ENCODE measurements at places on chromosomes 13 and 19. TPM values are rescaled to one million over a fixed set of nuclear protein-coding genes. Genes with fewer than 3 reads are reported as not detected.
A peak's percentile ranks its signal among the peaks of the same experiment; 100 is the strongest.

GRCh38 chr19:7137120-7137519 is 67.6 kb downstream of the ZNF557 start:
- DNase-seq = no peak

DNA sequence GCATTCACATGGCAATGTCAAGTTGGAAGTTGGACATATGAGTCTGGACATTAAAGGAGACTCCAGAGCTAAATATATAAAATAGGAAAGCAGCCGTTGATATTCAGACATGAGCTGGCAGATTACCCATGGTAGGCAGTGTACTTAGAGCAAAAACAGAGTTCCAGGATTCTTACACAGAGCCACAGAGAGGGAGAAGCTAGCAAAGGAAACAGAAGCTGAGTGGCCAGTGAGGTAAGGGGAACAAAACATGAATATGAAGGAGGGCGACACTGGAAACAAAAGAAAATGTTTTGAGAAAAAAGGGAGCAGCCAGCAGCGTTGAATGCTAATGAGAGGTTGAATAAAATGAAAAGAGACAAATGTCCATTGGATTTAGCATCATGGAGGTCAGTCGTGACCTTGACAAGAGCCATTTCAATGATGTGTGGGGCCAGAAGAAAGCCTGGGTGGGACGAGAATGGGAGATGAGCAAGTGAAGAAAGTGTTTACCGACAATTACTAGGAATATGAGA is 198.4 kb downstream of the POU4F1 start:
- no peak for DNase-seq

GRCh38 chr13:108959234-108959633 is 329.8 kb downstream of the MYO16 start:
- DNase-seq = no peak

DNA sequence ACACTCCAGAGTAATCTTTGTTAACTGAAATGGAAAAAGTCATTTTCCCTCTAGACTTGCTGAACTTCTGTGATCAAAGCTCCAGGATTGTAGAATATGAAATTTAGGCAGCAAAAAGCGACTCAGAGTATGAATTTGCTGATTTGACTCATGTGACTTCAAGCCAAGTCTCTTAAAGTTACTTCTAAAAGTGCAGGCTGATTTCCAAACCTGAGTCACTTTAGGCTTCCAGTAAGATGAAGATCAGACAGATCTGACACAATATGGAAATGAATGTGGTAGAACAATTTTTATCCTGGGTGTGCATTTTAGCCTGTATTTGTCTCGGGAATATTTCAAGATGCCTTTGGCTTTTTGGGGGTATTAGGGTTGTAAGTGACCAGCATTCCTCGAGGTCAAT is 151.0 kb upstream of the TMTC4 start:
- no peak for DNase-seq

- DNase-seq = no peak
Observed at GRCh38 chr13:39170711-39171110, 132.5 kb downstream of the NHLRC3 start.

- DNase-seq = peak; percentile 93
Observed at GRCh38 chr19:38387550-38388348, at the start of gene GGN. Gene GGN, minus strand, starts transcription at chr19:38388034. Its CDS starts 773 bp downstream, at chr19:38387261.

DNA sequence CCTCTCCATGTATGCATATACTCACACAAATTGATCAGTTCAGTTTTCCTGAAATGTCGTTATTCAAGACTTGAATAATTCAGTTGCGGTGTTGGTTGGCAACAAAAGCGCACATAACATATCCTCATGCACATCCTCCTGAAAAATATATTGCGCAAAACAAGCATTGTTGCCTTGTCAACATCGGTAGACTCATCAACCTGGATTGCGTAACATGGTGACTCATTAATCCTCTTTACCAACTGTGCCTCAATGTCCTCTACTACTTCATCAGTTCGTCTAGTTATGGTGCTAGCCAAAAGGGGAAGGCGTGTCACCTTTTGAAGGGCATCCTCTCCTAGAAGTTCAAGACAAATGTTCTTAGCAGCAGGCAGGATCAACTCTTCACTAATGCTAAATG is 357.7 kb downstream of the LMO7 start:
- no peak for DNase-seq

DNA sequence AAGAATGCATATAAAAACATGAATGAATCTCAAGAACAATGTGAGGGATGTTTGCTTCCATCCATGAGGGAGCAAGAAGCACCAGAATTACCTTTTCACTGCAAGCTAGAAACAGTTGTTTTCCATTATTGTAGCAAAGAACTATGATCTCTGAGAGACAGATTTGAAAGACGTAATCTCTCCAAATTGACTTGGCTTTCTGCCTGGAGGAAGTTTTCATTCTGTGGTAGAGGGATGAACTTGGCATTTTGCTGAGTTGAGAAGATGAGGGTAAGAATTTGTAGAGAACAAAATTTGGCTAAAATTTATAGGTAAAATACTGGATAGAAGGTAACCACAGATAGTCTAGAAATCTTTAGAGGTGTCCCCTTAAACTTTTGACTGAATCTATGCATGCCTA is 496.8 kb downstream of the TDRD3 start:
- no peak for DNase-seq

GRCh38 chr13:47472516-47472915 is 528.6 kb downstream of the SUCLA2 start:
- no peak for DNase-seq

DNA sequence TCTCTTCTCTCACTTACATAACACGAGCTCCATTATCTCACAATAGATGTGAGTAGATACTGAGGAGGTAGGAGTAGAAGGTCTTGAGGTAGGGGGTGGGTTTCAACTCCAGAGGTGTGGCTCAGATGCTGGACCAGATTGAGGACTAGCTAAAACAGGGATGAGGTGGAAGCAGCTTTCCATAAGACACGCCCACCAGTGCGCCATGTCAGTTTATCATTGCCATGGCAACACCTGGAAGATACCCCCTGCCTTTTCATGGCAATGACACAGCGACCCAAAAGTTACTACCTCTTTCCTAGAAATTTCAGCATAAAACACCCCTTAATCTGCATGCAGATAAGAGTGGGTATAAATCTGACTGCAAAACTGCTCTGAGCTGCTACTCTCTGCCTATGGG is 44.1 kb downstream of the KCTD15 start:
- DNase-seq = no peak

DNA sequence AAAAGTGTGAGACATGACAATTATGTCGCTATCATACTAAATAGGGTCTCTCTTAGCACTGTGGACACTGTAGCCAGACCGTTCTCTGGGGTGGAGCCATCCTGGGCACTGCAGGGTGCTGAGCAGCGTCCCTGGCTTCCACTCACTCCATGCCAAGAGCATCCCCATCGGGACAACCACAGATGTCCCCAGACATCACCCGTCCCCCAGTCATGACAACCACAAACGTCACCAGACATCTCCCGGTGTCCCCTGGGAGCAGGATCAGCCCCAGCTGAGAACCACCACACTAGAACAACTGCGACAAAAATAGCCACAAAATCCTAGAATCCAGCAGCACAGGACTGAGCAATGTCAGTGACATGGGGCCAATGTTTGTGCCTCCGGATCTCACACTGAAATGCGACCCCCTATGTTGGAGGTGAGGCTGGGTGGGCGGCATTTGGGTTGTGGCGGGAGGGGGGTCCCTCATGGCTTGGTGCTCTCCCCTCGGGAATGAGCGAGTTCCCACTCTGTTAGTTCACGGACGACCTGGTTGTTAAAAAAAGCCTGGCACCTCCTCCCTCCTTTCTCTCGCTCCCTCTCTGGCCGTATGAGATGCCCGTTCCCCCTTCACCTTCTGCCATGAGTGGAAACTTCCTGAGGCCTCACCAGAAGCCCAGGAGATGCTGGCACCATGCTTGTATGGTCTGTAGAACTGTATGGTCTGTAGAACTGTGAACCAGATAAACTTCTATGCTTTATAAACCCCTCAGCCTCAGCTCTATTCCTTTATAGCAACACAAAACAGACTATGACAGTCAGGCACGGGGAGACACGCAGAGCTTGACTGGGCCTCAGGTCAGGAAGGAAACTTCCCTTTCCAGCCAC is 93.9 kb downstream of the GADD45B start:
- no peak for DNase-seq

GRCh38 chr19:18580311-18580710 is 8.3 kb upstream of the REX1BD start:
- no peak for DNase-seq

- DNase-seq = no peak
Observed at GRCh38 chr13:56459286-56459685, 681.4 kb upstream of the PRR20A start.

DNA sequence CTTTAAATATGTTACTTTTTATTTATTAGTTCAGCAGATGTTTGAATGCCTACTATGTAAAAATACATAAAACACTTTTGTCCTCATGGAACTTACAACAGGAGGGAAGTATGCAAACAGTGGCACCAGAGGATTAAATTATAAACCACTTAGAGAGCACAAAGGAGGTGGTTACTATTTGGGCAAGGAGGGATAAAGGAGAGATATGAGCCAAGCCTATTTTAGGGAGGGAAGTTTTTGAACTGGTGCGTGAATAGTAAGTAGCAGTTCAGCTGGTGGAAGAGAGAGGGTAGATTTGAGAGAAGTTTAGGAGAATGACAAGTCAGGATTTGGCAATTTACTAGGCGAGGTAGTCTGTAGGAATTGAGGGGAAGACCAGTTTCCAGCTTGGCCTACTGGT is 8.6 kb downstream of the AKAP11 start:
- DNase-seq = no peak

- no peak for DNase-seq
Observed at GRCh38 chr13:77177646-77178045, 149.2 kb downstream of the MYCBP2 start.

Gene IZUMO2
- not detected for total RNA-seq

Gene KIR3DL2
- total RNA-seq = not detected

Gene PLPP2
- total RNA-seq = 128 TPM

Gene GPX4
- 719 TPM for total RNA-seq

Gene U2AF2
- 183 TPM for total RNA-seq

Gene DAND5
- not detected for total RNA-seq

Gene C19orf85
- not detected for total RNA-seq
